PC-9 (cell line): ENCODE measurements at places on chromosomes 6 and 20. TPM values are rescaled to one million over a fixed set of nuclear protein-coding genes. Genes with fewer than 3 reads are reported as not detected.
A peak's percentile ranks its signal among the peaks of the same experiment; 100 is the strongest.

The SIGLEC1 gene
- 0.13 TPM in 1 of 2 replicates, not detected in the other for total RNA-seq

The ULBP1 gene
- total RNA-seq, result 2.8 and 3.3 TPM in 2 replicates

The PABPC1L gene
- 132 and 156 TPM in 2 replicates for total RNA-seq

The CYP21A2 gene
- total RNA-seq, result 0.33 TPM in 1 of 2 replicates, not detected in the other

The SLC25A27 gene
- total RNA-seq, result 25.0 and 27.1 TPM in 2 replicates

The RAET1E gene
- 0.20 TPM in 1 of 2 replicates, not detected in the other for total RNA-seq

The STMND1 gene
- 0.26 TPM in 1 of 2 replicates, not detected in the other for total RNA-seq

The RIPOR2 gene
- total RNA-seq, result 0.63 and 0.94 TPM in 2 replicates

The MLIP gene
- total RNA-seq, result 0.79 and 1.0 TPM in 2 replicates

The BNIP5 gene
- total RNA-seq, result not detected in 2 replicates

The NR2E1 gene
- total RNA-seq, result not detected in 2 replicates

The KCNG1 gene
- total RNA-seq, result 0.55 TPM in 1 of 2 replicates, not detected in the other

The APCDD1L gene
- total RNA-seq, result 2.4 and 3.0 TPM in 2 replicates

The COL21A1 gene
- 0.13 TPM in 1 of 2 replicates, not detected in the other for total RNA-seq

The LAMA4 gene
- 58.3 and 91.0 TPM in 2 replicates for total RNA-seq

DNA sequence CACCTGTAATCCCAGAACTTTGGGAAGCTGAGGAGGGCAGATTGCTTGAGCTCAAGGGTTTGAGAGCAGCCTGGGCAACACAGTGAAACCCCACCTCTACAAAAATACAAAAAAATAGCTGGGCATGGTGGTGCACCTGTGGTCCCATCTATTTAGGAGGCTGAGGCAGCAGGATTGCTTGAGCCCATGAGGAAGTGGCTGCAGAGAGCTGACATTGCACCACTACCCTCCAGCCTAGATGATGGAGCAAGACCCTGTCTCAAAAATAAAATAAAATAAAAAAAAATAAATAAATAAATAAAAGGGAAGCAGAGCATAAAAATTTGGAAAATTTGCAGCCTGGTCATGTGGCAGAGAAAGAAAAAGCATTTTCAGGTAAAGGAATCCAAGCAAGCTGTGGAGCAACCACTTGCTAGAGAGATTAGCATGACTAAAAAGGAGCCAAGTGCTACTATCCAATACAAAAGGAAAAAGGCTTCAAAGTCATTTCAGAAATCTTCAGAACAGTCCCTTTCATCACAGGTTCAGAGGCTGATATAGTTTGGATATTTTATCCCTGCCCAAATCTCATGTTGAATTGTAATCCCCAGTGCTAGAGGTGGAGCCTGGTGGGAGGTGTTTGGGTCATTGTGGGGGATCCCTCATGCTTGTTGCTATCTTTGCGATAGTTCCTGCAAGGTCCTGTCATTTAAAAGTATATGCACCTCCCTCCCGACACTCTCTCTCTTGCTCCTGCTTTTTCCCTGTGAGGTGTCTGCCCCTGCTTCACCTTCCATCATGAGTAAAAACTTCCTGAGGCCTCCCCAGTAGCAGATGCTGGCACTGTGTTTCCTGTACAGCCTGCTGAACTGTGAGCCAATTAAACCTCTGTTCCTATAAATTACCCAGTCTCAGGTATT is 11.2 kb upstream of the TTK start:
- no peak for DNase-seq

DNA sequence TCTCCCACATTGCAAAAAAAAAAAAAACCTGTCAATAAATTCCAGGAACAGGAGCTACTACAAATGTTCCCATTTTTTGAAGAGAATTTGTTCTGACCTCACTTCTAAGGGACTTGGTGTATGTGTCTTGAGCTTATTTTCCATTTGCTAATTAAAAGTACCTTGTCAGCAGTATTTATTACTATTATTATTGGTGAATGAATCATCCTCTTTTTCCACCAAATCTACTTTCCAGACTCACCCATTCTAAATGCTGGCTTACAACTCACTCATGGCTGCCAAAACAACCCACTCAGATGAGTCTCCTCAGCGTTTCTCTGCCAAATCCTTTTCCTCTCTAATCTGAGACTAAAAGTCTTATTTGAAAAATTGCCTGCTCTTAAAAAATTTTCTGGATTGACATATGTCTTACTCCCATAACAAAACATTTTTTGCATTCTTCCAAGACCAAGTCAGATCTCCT is 33.2 kb upstream of the TASP1 start:
- DNase-seq, result no peak

DNA sequence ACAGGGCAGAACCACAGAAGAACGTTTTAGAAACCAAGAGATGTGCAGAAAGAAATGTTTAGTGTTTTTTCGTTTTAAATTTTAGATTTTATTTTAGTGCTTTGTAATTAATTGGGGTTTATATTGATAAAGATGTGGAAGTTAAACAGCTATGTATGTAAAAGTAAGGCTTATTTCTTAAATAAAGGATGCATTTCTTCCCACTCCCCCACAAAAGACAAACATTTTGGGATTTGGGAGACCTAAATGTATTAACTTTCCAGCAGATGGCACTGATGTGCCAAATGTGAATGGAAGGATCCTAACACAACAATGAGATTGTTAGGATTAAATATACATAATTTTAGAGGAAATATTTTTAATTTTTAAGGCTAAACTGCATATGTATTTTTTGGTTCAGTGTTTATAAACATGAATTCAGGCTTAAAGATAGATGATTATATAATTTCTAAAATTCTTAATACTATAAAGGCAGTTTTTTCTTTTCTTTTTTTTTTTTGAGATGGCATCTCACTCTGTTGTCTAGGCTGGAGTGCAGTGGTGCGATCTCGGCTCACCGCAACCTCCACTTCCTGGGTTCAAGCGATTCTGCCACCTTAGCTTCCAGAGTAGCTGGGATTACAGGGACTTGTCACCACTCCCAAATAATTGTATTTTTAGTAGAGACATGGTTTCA is 12.0 kb downstream of the PFDN4 start:
- DNase-seq, result peak; percentile 48

- no peak for DNase-seq
Measured at GRCh38 chr6:137688230-137688971, 178.7 kb upstream of the TNFAIP3 start.

DNA sequence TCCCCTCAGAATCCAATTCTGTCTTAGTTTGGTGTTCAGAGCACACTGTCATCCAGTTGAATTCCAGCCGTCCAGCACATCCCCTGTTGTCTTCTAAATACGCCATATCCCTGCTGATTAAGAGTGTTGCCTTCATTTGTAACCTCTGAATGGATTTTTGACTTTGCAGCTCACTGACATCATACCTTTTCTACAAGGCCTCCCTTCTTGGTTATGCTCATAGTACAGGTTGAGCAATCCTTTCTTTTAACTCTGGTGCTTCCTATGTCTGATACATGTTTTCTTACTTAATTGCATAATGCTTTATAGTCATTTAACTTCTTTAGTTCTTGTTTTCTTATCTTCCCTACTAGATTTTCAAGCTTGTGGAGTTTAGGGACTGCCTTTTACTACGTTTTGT is 36.4 kb downstream of the XRN2 start:
- no peak for DNase-seq

DNA sequence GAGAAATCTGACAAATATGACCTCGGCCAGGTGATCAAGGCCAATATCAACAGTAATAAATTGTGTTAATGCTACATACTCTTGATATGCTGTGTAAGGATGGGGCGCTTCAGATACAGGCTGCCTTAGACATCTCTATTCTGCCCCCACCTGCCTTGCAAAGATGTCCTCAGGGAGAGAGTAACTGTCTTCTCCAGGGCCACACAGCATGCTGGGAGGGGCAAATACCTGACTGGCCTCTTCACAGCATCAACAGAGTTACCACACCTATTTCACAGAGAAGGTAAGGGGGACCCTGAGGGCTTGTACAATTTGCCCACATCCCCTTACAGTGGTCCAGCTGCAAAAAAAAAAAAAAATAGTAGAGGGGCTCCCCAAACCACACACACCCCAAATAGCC is 17.2 kb upstream of the KIAA1755 start:
- DNase-seq, result no peak

GRCh38 chr6:26173836-26174145 is 86.6 kb downstream of the HFE start:
- no peak for DNase-seq

DNA sequence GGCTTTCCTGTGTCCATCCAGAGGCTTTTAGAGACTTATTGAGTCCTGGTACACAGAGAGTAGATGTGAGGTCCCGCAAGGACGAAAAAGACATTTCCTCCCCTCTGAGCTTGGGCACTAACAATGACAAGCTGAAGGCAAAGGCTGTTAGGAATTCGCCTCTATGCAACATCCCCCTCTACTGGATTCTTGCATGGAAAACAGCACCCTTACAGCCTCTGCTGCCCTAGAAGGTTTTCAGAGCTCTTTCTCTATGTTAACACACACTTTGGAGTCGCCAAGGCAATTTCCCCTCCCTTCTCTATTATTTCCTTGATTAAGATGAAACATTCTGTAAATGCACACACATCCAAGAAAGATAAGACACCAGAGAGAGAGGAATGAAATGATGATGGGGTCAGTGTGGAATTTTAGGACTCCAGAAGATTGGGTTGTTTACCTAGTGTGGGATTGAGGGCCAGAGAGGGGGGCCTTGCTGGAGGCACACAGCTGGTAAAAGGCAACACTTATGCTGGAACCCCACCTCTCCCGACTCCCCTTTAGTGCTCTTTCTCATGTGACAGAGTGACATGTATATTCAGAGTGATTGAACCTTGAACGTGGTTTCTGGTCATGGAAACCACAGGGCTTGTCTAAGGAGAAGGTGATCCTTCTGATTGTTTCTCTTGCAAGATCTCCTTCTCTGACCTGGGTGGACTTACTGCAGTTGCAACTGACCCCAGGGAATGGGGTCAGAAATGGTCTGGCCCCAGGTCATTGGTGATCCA is 300.7 kb downstream of the CLIC5 start:
- peak; percentile 52 for DNase-seq

DNA sequence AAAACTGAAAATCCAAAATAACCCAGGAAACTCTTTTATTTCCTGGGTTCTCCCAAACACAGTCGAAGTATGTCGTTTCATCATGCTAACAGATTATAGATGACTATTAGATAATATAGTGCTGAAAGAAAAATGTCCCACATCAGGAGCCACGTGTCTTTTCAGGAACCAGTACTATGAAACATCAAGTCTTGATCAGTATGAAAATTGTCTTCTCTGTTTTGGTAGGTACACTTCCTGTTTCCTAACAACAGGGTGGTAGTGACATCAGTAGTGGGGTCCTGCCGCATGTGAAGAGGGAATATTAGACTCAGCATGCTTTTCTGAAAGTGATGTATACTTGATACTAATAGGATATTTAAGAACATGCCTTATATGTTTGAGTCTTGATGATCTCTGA is 136.7 kb downstream of the HIVEP1 start:
- DNase-seq, result peak; percentile 68

- peak; percentile 25 for DNase-seq
Measured at GRCh38 chr20:401682-402495, 6.2 kb upstream of the RBCK1 start.

DNA sequence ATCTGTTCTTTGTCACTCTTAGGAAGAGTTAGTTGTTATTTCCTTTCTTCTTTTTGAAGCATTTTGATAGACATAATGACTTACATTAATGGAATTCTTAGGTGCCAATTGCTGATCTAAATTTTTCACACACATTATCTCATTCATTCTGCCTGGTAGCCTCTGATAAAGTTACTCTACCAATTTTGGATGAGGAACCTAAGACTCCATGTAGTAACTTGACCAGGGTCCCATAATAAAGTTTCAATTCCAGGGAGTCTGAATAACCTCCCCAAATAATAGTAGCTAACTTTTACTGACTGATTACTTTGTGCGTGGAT is 73.2 kb upstream of the CITED2 start:
- peak; percentile 15 for DNase-seq

GRCh38 chr6:106783640-106784566 is 154.5 kb downstream of the QRSL1 start:
- peak; percentile 85 for DNase-seq

GRCh38 chr6:79369026-79369425 is 134.5 kb upstream of the HMGN3 start:
- DNase-seq, result no peak

GRCh38 chr6:113884011-113884410 is 26.9 kb downstream of the MARCKS start:
- DNase-seq, result no peak

GRCh38 chr6:42378125-42378524 is 73.6 kb downstream of the TRERF1 start:
- DNase-seq, result no peak

GRCh38 chr6:112061605-112062004 is 7.7 kb downstream of the CCN6 start:
- peak; percentile 41 for DNase-seq

DNA sequence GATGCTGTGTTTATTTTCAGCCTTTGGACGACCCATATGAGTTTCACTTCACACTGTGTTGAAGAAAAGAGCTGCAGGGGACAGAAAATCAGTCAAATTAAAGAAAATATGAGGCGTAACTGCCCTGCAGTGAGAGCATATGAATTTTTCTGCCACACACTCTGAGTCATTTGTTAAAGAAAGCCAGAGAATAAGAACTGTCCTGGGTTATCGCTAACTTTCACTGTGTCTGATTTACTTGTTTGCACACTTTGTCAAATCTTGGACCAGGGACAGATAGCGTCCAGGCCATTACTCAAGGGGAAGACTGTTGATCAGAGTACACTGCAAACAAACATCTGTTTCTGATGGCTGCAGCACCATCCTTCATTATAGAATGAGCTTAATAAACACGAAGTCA is 126.8 kb upstream of the AGPAT4 start:
- no peak for DNase-seq
